ENCODE measurements at places on chromosomes 12 and 14.

DNA sequence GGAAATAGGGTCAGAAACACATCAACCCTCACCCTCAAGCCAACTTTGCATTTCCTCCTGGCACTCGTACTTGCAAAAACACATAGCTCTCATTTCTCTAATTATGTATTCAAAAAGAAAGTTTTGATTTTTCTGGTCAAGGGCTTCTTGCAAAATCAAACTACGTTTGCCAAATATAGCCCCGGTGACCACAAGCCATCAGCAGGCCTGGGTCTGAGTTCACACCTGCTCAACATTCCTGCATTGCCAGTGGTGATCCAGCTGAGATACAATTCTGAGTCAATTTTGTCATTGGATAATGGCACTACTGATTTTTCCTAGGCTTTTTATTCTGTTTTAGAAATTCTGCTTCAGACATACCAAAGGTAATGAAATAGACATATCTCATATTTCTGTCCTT lies 10.7 kb upstream of the BHLHE41 start:
- no peak for DNase-seq

DNA sequence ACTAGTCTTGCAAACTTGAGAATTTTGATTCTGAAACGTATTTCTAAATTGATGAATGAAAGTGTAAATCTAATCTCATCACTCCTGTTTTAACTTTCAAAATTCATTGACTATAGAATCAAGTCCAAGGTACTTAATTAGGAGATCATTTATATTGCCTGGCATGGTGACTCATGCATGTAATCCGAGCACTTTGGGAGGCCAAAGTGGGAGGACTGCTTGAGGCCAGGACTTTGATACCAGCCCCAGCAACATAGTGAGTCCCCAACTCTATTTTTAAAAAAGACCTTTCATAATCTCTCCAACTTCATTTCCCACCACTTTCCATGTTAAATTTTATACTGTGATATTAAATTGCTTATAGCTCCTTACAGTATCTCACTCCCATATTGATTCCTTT lies 3.0 kb upstream of the MIPOL1 start:
- DNase-seq: no peak

- DNase-seq: no peak
Measured at GRCh38 chr12:49846032-49846431, 3.1 kb upstream of the BCDIN3D start.

DNA sequence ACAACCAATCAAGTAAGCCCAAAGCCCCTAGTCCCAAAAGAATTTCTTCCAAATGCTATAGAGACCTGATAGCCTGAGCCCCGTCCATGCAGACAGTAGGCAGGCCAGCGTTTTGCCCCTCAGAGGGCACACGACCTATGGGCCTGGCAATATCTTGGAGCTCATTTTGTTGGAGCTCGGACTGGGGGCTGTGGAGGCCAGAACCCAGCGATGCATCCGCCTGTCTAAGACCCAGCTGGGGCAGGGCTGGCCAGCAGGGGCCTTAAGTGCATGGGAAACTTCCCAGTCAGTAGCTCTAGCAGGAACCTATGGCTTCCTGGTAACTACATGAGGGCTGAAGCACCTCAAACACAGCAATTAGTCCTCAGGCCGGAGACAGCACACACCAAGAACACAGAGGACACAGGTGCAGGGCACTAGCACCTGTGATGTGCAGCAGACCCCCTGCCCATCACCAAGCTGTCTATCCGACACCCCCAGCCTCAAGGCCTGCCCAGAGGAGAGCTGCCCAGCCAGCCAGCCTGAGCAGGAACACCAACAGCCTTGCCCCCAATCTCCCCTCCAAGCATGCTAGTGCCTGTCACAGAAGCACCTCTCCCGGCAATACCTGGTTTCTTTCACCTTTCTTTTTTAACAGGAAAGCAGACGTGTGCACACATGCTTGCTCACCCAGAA lies 50.8 kb downstream of the ARL6IP4 start:
- no peak for DNase-seq

- DNase-seq: no peak
Measured at GRCh38 chr12:113236539-113237399, 15.5 kb downstream of the TPCN1 start.

DNA sequence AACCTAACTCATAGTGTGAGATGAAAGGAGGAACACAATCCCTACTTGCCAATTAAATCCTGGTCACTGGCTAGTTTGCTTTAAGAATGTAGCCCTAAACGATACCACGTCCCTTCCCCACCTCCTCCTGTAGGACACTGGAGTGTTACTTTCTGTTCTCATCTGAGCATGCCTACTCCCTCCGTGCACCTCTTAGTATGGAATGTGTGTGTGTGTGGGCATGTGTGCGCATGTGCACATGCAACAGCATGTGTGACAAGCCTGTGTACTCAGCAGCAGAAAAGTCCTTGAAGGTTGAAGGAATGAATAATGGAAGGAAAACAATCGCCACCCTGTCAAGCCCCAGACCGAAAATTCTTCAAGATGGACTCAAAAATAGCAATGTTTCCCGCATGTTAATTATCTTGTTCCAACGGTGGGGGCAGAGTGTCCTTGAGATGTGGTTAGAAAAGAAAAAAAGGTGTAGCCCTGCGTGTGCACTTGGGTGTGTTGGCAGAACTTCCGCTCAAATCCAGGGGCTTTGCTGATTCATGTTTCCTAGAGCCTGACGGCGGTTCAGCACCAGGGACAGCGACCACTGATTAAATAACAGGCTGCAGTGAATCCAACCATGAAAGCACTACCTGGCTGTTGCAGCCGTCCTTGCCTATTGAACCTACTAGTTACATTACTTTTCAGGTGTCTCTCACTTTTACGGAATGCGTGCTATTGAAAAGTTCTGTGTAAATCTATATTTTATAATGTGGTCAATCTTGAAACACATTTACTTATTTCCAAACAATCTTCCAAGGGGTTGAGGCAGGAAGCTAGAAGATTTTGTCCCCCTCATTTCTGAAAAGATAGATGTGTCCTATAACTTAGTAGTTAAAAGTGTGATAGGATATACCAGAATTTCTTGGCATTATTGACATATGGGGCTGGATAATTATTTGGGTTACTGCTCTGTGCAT lies 79.8 kb downstream of the SRRM4 start:
- DNase-seq: no peak

DNA sequence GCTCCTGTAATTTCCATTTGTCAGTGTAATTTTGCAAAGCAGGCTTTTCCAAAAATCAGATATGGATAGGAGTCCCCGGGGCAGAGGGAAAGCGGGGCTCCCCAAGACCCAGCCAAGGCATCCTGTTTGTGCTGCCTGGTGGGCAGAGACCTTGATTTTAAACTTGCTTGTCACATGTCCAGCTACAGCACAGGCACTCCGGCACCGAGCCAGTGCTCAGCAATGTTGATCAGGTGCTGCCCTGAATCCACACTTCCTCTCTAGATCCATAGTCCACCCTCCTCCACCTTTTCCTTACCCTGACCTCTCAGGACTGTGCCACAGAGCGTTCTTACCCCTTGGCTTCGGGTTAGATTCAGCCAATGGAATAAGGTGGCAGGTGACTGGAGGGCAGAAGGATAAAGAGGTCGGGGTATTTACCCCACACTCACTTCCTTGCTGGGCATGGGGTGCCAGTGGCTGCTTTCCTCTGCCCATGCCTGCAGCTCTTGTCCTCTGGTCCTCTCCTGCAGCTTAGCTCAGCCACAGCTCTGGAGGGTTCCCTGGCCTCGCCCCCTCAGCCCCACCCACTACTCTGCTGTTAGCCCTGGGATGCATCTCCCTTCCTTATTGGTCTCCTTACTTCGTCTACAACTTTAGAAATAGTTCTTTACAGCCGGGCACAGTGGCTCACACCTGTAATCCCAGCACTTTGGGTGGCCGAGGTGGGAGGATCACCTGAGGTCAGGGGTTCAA lies 80.1 kb downstream of the IRF2BPL start:
- DNase-seq: no peak

- no peak for DNase-seq
Measured at GRCh38 chr12:90543374-90543773, 411.6 kb downstream of the CCER1 start.
